ENCODE measurements at places on chromosomes 7 and 10. TPM values are rescaled to one million over a fixed set of nuclear protein-coding genes. Genes with fewer than 3 reads are reported as not detected.

SFXN2 gene
- 14.9 TPM for total RNA-seq

- DNase-seq: no peak
Observed at GRCh38 chr7:20653636-20654035, 38.2 kb downstream of the ABCB5 start.

ASB10 gene
- not detected for total RNA-seq

DNA sequence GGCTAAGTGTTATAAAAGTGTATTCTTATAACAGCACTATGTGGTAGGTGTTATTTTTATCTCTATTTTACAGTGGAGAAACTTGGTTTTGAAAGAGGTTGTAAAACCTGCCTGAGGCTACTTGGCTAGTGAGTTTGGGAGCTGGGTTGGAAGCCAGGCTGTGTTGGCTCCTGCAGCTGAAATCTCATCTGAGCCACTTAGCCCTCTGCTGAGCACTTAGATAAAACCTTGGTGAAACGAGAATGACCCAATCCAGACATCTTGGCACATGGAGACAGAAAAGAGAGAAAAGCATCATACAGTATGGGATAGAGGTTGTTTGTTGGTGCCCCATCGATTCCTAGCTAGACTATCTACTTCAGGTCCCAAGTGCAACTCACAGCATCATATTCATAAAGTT lies 37.4 kb downstream of the BLNK start:
- DNase-seq: no peak

CRHR2 gene
- under 0.01 TPM for total RNA-seq

DNA sequence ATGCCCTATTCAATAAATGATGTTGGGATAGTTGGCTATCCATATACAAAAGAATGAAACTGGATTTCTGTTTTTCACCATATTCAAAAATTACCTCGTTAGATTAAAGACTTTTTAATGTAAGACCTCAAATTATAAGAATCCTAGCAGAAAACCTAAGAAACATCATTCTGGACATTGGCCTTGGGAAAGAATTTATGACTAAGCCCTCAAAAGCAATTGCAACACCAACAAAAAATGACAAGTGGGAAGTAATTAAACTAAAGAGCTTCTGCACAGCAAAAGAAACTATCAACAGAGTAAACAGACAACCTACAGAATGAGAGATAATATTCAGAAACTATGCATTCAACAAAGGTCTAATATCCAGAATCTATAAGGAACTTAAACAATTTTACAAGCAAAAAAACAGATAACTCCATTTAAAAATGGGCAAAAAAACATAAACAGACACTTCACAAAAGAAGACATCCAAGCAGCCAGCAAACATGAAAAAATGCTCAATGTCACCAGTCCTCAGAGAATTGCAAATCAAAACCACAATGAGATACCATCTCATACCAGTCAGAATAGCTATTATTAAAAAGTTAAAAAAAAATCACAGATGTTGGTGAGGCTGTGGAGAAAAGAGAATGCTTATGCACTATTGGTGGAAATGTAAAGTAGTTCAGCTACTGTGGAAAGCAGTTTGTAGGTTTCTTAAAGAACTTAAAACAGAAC lies 309.8 kb downstream of the AHR start:
- no peak for DNase-seq

DNA sequence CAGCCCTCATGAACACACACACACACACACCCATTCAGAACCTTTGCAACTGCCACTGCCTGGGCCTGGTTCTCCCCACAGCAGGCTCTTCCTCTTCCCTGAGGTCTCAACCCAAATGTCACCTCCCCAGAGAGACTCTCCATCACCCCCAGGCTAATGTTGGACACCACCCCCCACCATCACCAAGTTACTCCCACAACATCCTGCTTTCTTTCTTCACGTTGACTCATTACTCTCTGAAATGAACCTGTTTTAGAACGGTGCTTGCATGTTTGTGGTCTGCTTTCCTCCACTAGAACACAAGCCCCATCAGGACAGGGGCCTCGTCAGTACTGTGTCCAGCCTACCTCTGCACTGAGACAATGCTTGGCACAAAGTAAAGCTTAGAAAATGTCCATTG lies 16.0 kb downstream of the AFAP1L2 start:
- DNase-seq: no peak

DNA sequence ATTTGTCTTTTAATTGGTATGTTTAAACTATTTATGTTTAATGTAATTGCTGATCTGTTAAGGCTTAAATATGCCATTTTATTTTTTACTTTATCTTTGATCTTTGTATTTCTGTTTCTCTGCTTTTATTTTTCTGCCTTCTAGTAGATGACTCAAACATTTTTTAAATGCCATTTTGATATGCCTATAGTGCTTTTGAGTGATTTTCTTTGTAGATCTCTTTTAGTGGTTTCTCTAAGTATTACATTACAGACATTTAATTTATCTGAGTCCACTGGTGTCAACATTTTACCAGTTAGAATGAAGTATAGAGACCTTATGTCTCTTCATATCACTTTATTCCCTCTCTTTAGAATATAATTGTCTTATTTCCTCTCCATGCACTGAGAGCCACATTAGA lies 32.7 kb downstream of the IL6 start:
- no peak for DNase-seq

- DNase-seq: no peak
Observed at GRCh38 chr10:111824128-111824527, 359.4 kb downstream of the GPAM start.

DNA sequence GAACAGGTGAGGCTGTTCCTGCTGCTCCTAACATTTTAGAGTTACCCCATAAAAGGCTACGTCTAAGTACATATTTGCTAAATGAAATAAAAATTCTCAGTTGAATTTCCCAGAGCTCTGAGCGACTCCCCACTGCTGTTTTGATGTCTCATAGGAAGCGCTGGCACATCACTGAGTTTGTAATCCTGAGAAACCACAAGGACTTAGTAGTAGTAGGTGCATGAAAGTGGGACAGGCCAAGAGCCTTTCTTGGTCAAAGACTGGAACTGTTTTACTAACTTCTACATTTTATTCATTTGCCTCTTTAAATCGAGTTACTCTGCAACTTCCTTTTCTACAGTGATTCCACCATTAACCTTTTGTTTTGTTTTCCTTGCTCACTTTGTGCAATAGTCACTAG lies 85.9 kb downstream of the XPNPEP1 start:
- no peak for DNase-seq

PPP1R9A gene
- total RNA-seq: 2.2 TPM

GRCh38 chr7:101243646-101244374 lies 1.1 kb downstream of the FIS1 start:
- peak; percentile 25 for DNase-seq

DNA sequence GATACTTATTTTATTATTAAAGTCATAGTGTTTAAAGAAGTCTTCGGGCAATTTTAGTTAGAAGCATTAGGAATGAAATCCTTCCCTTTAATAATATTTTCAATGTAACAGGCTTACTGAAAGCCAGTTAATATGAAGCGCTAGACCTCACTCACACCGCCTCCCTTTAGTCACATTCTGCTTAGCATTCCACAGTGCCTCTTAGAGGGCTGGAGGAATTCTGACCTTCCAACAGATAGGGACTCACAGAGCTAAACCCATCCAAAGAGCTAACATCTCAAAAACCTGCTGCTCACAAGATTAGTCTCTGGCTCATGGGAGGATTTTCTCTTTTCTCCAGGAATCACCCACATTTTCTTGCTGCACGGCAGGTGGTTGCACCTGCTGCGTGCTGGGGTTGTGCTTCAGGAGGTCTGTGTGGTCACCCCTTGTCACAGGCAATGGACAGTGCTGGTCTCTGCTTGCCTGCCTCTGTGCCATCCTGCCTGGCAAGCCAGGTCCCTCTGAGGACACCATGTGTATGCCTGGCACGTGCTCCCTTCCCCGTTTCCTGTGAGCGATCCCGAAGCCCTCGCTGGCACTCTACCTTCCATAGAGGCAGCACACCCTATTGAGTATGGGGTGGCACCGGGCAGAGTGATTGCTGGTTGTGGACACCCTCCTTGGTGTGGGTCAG lies 91.8 kb downstream of the KLF6 start:
- DNase-seq: no peak

AEBP1 gene
- 57.4 TPM for total RNA-seq

- no peak for DNase-seq
Observed at GRCh38 chr10:131204406-131205152, 106.9 kb downstream of the TCERG1L start.

PIP gene
- 0.28 TPM for total RNA-seq

GRCh38 chr10:106380706-106381105 lies 783.8 kb downstream of the SORCS1 start:
- no peak for DNase-seq

OPALIN gene
- total RNA-seq: under 0.01 TPM

DNA sequence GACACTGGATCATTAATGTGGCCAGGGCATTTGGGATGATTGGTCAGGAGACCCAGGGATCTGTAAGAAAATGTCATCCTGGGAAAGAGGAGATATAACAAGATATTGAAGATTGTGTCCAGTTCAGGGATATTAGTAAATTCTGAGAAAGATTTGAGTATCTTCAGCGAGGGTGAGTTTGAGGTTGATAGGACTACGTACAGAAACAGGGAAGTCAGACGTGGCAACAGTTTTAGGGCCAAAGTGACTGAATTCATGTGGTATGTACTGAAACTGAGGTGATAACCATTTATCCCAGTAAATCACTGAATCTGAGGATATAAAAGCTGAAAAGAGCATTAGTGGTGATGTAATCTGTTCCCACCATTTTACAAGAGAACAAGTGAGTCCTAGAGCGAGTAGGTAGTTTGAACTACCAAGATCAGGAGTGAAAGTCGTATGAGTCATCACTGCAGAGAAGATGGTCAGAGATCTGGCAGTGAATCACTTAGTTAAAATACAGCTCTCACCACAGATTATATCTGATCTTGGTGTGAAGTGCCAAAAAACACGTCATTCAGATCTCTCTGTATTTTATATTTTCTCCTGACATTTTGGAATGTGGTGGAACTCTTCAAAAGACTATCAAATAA lies 220.5 kb downstream of the CDK14 start:
- DNase-seq: no peak

CDHR3 gene
- 2.2 TPM for total RNA-seq

AP5Z1 gene
- 19.2 TPM for total RNA-seq

- no peak for DNase-seq
Observed at GRCh38 chr7:112079673-112080072, 126.5 kb downstream of the DOCK4 start.

All from thymus (tissue), 14 donors.